ENCODE measurements at places on chromosomes 6 and 20.

DNA sequence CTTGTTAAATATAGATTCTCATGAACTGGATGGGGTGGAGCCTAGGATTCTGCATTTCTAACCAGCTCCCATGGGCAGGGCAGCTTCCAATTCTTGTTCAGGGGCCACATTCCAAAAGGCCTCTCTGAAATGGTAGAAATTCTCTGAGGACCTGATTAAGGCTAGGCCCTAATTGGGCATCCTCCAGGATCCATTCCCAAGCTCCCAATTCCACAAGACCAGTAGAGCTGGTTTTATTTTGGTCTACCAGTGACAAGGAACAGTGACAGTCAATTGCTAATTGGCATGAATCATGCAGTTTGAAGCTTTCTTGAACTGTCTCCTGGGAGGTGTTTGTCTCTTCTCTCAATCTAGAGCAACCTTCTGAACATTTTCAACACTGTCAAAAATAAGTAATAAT is 3.0 kb downstream of the THBD start:
- peaks cover 43% of the 10 kb centered on the region for H3K27me3 ChIP-seq
- H3K4me1 ChIP-seq, result peaks cover 3% of the 10 kb centered on the region
- DNase-seq, result no peak
- H3K4me3 ChIP-seq, result no peak overlapping the region
- no peak overlapping the region for H3K27ac ChIP-seq

- H3K27ac ChIP-seq, result no peak overlapping the region
- H3K36me3 ChIP-seq, result no peaks in the 10 kb centered on the region
- no peak for DNase-seq
- no peak overlapping the region for H3K4me3 ChIP-seq
- no peaks in the 10 kb centered on the region for H3K27me3 ChIP-seq
Measured at GRCh38 chr6:144262470-144263369, 22.4 kb upstream of the UTRN start.

DNA sequence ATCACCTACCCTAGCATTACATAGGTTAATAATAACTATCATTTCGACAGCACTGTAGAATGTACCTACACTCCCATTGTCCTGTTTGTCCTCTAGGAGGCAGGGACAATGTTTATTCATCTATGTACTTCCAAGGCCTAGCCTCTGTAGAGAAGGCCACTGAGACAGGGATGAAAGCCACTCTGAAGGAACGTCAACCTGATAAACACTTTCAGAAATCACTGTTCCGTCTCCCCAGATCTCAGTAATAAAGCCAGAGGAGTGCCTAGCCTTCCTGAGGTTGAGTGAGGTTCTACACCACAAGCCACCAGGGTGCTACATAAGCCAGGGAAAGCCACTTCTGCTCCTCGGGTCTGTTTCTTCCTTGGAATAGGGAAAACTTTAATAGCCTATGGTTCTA is 44.8 kb downstream of the POPDC3 start:
- H3K27me3 ChIP-seq, result peaks cover 58% of the 10 kb centered on the region
- H3K36me3 ChIP-seq, result no peaks in the 10 kb centered on the region
- DNase-seq, result no peak
- no peak overlapping the region for H3K4me3 ChIP-seq

DNA sequence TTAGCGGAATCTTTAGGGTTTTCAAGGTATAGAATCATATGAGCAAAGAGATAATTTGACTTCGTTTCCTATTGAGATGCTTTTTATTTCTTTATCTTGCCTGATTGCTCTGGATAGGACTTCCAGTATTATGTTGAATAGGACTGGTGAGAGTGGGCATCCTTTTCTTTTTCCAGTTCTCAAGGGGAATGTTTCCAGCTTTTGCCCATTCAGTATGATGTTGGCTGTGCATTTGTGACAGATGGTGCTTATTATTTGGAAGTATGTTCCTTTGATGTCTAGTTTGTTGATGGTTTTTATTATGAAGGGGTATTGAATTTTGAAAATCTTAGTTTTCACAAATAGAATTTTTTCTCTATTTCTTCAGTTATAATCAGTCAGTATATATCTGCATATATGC is 656.6 kb upstream of the MAP3K7 start:
- DNase-seq, result no peak
- no peaks in the 10 kb centered on the region for H3K27me3 ChIP-seq
- H3K27ac ChIP-seq, result no peak overlapping the region
- H3K4me1 ChIP-seq, result no peaks in the 10 kb centered on the region
- no peaks in the 10 kb centered on the region for H3K36me3 ChIP-seq

- H3K4me3 ChIP-seq, result no peak overlapping the region
- H3K36me3 ChIP-seq, result no peaks in the 10 kb centered on the region
- H3K27me3 ChIP-seq, result no peaks in the 10 kb centered on the region
- no peak for DNase-seq
- no peak overlapping the region for H3K27ac ChIP-seq
Measured at GRCh38 chr6:18477301-18477941, 90.3 kb downstream of the RNF144B start.

DNA sequence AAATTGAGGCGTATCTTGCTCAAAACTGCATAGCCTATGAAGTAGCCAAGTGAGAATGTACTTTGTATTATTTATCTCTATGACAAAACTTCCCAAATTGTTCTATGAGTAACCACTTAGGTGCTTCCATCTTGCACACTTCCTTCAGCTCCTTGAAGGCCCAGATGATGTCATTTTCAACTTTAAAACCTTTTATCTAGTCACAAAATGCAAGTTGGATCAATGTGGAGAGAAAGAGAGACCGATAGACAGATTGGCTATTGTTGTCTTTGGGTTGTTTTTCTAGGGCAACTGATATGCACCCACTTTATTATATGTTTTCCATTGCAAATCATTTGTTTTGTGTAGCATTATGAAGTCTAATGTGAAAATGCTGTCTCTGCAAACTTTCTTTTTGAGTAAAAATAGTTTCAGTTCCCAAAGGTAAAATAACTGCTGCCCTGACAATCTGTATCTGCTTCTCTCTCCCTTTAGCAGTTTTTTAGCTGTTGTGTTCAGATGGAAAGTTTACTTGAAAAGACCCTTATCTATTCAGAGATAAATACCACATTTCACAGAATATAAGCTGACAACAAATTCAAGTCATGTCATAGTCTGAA is 73.7 kb upstream of the CITED2 start:
- no peaks in the 10 kb centered on the region for H3K4me1 ChIP-seq
- DNase-seq, result no peak
- no peaks in the 10 kb centered on the region for H3K27me3 ChIP-seq
- H3K36me3 ChIP-seq, result no peaks in the 10 kb centered on the region
